ENCODE measurements at places on chromosomes 6 and 20.
A peak's percentile ranks its signal among the peaks of the same experiment; 100 is the strongest.

GRCh38 chr20:40771848-40772511 is 82.9 kb upstream of the MAFB start:
- DNase-seq = no peak

DNA sequence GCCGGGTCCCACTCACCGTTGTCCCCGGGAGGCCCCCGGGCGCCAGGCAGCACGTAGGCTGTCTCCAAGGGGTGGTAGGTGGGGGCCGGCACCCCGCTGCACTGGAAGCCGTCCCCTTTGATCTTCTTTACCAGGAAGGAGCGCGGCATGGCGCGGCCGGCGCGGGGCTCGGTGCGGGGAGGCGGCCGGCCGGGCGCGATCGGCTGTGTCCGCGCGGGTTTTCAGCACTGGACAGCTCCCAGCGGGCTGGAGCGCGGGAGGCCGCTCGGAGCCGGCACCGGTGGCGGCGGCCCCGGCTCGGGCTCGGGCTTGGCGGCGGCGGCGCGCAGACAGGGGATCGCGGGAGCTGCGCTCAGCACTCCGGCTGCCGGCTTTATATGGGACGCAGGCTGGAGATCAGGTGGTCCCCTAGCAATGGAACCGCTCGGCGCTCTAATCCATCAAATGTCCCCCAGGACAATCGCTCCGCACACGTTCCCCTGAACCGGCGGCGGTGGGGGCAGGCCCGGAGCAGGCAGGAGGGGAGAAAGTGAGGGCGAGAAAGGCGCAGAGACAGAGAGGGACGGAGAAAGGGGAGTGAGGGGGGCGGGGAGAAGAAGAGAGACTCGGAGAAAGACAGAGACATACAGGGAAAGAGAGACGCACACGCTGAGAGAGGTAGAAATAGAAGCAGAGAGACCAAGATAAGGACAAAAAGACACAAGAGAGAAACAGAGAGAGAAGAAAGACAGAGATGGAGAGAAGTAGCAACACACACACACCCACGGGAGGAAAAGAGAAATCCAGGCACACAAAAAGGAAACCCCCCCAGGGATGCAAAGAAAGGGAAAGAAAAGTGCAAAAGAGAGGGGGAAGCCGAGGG is at the start of gene SCRT2:
Gene SCRT2 (minus strand): TSS at position 350 of the 862 bp plus-strand sequence. CDS start 201 bp downstream, at position 149.
- DNase-seq = peak; percentile 82

DNA sequence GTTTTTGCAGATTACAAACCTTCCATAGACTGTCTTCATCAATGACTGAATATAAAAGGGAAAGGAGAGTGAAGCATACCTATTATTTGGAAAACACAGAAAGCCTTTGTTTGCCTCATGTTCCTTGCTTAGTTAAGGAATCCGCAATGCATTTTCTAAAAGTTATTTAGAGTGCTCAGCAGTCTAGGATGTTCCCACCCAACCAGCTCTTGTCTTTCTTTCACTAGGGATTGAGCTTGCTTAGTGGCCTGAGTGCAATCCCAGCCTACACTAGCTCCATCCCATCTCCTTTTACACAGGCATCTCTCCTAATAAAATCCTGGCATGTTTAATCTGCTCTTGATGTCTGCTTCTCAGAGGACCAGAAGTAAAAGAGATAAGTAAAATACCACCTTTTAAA is 850.5 kb upstream of the GJE1 start:
- DNase-seq = no peak

DNA sequence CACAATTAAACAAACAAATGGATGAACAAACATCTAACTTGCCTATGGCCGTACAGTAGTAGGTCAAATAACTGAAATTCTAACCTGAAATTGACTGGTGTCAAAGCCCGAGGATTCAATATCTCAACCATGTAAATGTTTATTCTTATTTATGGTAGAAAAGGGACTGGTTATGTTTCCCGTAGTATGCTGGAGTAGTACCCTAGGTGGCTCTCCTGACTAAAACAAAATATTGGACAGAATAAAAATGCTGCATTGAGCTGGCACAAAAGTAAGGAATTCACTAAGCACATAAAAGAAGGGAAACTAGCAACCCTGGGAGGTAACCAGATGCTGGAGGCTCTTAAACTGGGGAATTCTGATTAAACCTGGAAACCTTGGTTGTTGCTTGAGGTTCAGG is 117.1 kb upstream of the PREP start:
- DNase-seq = no peak

- DNase-seq = no peak
These were observed 105.9 kb downstream of the GJA10 start for GRCh38 chr6:89999945-90000825.

GRCh38 chr6:2462831-2463230 is 217.4 kb upstream of the GMDS start:
- DNase-seq = no peak

DNA sequence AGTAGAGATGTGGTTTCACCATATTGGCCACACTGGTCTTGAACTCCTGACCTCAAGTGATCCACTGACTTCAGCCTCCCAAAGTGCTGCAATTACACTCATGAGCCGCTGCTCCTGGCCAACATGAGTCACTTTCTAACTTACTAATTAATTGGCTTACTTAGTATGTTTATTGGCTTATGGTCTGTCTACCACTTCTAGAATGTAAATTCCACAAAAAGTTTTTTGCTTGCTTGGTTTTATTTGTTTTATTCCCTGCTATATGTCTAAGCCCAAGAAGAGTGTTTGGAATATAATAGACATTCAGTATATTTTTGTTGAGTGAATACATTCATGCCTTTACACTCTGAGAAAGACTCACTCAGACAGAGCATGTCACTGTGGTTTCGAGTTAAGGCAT is 86.0 kb downstream of the SAMD3 start:
- DNase-seq = no peak

DNA sequence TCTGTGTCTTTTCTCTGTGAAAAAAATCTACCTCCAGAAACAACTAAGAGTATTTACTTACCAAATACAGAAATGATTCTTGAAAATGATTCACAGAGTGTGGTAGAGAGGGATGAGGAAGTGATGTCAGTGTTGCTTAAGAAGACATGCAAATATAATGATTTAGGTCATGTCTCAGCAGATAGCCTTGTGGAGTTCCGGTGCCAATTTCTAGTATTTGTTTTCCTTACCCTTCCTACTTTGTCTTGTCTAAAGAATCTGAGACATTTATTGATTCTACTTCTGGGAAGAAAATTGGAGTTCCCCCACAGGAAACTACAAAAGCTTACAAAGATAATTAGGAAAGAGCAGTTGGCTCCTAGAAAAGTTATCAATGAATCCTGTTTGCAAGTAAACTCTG is 68.8 kb downstream of the GJA1 start:
- DNase-seq = no peak
